ENCODE measurements at places on chromosomes 4 and X.
A peak's percentile ranks its signal among the peaks of the same experiment; 100 is the strongest.

DNA sequence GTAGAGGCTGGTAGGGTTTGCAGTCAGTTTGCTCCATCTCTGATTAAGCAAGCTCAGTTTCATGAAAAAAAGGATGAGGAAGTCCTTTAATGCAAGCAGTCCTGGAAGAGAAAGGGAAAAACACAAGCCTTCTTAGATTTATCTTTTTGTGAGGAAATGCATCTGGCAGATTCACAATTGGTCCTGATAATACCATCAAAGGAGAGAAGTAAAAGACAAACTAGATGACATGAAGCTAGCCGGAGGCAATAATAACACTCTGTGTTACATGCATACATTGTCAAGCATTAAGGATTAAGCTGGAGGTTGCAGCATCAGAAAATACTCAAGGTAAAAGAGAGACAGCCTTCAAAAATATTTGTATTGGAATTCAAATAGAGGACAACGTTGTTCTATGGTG is 356.0 kb upstream of the TEX13C start:
- no peak for DNase-seq

DNA sequence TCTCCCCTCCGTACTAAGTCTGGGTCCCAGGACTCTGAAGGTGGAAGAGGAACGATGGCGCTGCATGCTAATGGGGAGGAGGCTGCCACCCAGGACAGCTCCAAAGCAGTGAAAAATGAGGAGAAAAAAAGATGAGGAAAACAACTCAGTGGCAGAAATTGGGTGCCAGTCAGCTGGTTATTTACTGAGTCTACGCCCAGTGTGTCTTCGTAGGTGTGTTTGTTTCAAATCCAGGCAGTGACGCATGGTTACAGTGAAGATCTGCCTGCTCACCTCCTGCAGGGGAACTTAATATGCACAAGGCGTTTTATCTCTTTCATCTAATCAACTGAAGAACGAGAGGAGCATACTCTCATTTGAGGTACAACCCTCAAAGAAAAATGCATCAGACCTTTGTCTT is 70.9 kb upstream of the FBXW7 start:
- no peak for DNase-seq

DNA sequence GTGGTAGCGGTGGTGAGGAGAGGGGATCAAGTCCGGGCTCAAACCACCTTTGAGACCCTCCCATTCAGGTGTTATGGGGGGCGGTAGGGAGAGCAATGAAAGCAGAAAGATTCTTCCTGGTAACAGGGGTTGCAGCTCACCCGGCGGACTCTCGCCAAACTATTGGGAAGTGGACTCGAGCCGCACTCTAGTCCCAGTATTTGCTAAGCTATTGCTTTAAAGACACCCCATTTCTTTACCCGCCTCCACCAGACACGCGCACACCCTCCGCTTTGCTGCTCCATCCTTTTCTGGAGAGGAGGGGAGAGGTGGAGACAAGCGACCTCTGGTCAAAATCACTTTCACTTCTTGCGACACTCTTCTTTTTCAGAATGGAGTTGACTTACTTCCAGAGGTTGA is 625 bp upstream of the GABRA4 start:
- peak; percentile 18 for DNase-seq

- peak; percentile 19 for DNase-seq
Observed at GRCh38 chrX:115311601-115312001, 22.1 kb downstream of the LUZP4 start.
